A549 treated with GW870086 at 1 μM for 4 hours (cell line): ENCODE measurements at places on chromosomes 5 and 9. TPM values are rescaled to one million over a fixed set of nuclear protein-coding genes. Genes with fewer than 3 reads are reported as not detected.

The FOXD4 gene
- total RNA-seq, result 0.24 to 0.83 TPM (median 0.44 TPM) in 5 replicates

The CEP72 gene
- total RNA-seq, result 8.5 to 11.1 TPM (median 10.8 TPM) in 5 replicates

The CTSV gene
- 11.9 to 13.8 TPM (median 13.4 TPM) in 5 replicates for total RNA-seq

The CCL21 gene
- total RNA-seq, result not detected in 5 replicates

The IL3 gene
- total RNA-seq, result not detected in 5 replicates

The PCDHA1 gene
- total RNA-seq, result 0.09 to 0.18 TPM (median 0.15 TPM) in 5 replicates

The GFRA3 gene
- 0.06 to 0.11 TPM in 2 of 5 replicates, not detected in the others for total RNA-seq

The CCNJL gene
- total RNA-seq, result 10.5 to 13.8 TPM (median 12.5 TPM) in 5 replicates

The FOXD4L6 gene
- total RNA-seq, result 0.06 TPM in 1 of 5 replicates, not detected in the others

The C9orf78 gene
- 45.9 to 50.4 TPM (median 47.7 TPM) in 5 replicates for total RNA-seq

The SPATA31C1 gene
- not detected in 5 replicates for total RNA-seq

The C5orf52 gene
- not detected in 5 replicates for total RNA-seq

The FLT4 gene
- 3.0 to 5.3 TPM (median 3.6 TPM) in 5 replicates for total RNA-seq

The GFI1B gene
- not detected in 5 replicates for total RNA-seq

The CENPH gene
- total RNA-seq, result 24.1 to 31.9 TPM (median 29.1 TPM) in 5 replicates

The GRHPR gene
- 153 to 175 TPM (median 172 TPM) in 5 replicates for total RNA-seq

The PTGES gene
- total RNA-seq, result 172 to 205 TPM (median 174 TPM) in 5 replicates
